Hepatocyte (in vitro differentiated cells): ENCODE measurements at places on chromosomes 6 and 20.
A peak's percentile ranks its signal among the peaks of the same experiment; 100 is the strongest.

DNA sequence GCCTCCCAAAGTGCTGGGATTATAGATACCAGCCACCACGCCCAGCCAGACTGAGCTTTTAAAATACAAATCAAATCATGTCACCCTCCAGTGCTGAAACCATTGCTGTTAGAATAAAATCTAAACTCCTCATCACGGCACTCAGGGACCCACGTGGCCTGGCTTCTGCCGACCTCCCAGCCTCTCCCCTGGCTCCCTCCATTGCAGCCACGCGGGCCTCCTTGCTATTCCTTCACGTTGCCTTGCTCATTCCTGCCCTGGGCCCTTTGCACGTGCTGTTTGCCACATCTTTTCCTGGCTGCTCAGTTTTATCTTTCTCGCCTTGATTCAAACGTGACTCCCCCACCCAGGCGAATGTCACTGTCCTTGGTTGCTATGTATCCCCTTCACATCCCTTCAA lies 244.6 kb downstream of the PREX1 start:
- DNase-seq, result no peak

- DNase-seq, result no peak
These were observed 27.3 kb downstream of the RIN2 start for GRCh38 chr20:19785173-19785982.

DNA sequence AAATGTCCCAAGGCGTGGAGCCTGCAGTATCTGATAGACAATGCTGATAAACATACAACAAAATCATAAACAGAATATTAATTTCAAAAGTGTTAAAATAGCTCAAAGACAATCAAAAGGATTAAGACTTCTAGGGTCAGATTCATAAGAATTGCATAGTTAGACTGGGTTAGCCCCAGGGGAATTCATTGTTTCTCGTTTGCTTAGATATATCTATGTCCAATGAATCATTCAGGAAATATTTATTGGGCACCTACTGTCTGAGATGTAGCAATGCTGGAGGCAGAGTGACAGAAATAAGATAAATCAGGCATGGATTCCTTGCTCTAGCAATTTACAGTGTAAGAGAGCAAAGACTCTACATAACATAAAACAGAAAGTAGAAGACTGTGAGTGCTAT lies 124.4 kb upstream of the PRL start:
- no peak for DNase-seq

- peak; percentile 84 for DNase-seq
These were observed 20.4 kb downstream of the MAFB start for GRCh38 chr20:40668449-40669228.

DNA sequence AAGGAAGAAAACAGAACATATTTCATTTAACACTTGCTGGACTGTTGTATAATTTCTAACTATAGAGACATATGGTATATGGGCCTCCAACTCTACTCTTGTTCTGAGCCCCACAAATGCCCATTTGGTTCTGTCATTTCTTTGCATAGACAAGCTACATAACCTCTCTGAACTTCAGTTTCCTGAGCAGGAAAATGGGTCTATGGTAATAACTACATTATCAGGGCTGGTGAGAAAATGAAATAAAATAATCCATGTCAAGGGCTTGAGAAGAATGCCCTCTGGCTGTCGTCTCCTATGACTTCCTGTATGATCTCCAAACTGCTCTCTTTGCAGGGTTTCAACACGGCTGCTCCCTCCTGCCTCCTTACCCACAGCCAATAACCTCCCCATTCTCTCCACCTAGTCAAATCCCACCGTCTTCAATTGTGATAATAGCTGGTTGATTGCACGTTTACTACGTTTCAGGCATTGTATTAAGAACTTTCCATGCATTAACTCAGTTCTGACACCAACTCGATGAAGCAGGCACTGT lies 12.0 kb downstream of the ZCCHC3 start:
- peak; percentile 45 for DNase-seq

GRCh38 chr6:68729377-68729903 lies 94.4 kb downstream of the ADGRB3 start:
- no peak for DNase-seq

GRCh38 chr6:85431271-85431670 lies 18.6 kb upstream of the NT5E start:
- DNase-seq, result no peak

DNA sequence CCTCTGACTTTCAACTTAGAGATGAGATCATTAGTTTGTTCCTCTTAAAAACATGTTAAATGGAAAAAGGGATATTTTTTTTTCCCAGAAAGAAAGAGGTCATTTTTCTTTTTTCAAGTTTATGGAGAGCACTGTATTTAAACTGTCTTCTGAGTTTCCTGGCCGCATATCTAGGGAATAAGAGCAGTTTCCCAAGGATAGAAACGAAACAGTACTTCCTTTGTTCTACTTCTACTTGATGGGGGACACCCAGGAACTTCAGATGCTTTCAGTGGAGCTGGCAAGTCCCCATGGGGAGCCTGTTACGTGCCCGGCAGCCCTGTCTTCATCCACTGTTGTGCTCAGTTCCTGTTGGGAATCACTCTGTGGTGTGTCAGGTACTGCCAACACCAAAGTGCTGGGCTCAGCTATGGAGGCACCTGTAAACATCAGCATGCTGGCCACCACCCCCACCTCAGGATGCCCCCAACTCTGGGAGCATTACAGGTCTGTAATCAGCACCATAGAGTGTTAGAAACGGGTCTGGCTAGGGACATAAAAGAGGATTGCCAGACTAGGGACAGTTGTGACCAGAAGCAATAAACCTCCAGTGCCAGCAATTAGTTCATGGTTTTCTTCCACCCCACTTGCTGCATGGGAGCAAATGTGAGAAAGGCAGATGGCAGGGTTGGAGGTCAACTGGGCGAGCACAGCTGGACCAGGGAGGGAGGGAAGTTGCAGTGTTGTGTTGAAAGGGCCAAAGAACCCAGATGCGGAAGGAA lies 221.7 kb upstream of the ECI2 start:
- DNase-seq, result no peak

GRCh38 chr6:159194421-159194820 lies 25.2 kb downstream of the FNDC1 start:
- no peak for DNase-seq

DNA sequence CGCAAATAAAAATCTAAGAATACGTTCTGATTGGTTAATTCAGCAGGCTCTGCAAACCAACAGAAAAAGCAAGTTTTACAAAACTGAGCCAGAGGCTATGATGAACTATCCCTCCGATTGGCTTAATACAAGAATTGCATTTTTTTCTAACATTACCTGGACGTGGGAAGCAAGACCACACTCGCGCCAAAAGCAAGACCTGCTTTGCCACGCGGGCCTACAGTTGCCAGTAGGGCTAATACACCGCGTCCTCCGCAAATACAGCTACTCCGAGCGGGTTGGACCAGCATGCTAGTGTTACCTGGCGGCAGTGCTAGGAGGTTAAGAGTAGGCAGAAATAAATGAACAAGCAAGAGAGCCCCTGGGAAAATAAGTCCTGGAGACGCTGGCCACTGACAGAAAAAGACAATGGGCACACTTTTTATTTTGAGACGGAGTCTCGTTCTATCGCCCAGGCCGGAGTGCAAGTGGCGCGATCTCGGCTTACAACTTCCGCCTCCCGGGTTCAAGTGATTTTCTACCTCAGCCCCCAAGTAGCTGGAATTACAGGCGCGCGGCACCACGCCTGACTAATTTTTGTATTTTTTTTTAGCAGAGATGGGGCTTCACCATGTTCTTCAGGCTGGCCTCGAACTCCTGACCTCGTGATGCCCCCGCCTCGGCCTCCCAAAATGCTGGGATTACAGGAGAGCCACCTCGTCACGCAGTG lies 131.9 kb upstream of the BTN3A2 start:
- no peak for DNase-seq

DNA sequence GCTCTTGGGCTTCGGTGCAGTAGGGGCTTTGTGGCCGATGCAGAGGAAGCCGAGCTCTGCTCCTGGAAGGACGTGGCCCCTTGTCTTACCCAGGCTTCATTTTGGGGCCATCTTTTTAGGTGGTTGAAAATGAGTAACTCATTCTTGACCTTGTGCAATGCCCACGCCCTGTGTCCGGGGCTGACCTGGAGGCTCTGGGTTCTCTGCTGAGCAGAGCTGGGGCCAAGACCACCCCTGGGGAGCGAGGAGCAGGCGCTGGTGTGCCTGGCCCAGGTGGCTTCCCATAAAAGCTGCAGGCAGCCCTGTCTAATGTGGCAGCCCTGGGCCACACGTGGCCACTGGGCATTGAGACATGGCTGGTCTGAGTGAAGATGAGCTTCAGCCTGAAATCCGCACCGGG lies 25.7 kb downstream of the NTSR1 start:
- DNase-seq, result no peak

DNA sequence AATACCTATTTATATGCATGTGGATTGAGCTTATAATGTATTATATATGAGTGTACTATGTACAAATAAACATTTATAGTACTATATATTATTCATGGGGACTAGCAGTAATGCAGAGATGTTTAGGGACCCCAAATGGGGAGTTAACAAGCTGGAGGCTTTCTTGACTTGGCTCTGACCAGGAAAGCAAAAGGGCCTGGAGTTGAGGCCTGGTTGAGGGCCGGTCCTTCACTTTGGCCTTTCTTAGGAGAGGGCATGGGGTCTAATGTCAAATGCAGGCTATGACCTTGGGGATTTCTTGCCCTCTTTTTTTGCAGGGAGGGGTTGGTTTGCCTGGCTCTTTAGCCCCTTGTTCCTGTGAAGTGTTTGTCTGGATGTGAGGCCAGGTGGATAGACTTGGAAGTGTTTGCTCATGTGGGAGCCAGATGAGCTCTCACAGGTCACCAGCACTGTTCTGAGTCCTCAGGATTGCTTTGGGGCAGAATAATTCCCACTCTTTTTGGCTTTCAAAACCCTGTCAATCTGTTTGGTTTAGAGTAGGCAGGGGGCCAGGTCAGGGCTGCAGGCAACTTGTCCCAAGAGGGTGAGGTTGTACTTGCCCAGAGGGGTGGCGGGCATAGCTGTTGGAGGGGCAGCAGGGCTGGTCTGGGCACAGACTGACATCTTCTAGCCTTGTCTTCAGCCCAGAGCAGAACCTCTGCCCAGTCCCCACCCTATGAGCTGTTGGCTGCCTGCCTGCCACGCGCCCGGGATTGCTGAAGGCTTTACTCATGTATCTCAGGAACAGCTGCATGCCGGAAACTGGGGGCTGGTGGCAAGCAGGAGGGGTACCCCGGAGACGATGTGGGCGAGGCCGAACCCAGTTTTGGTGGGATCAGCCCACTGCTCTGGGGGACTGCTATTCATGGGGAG lies 14.6 kb downstream of the TJAP1 start:
- no peak for DNase-seq

DNA sequence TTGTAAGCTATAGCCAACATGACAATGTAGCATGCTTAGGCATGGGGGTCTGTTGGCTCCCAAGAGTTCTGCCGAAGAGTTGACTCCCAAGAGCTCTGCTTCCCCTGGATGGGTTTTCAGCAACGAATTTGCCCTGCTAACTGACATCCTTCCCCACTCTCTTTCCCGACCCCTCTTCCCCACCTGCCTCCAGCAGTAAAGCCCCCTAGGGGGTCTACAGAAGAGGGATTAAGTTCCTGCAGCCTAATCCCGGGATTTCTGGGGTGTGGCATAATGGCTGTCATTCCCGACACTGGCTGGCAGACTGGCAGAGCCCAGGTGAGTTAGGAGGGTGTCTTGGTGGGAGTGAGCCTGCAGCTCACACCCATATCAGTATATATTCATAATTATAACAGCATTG lies 121.0 kb upstream of the ZNF184 start:
- no peak for DNase-seq

GRCh38 chr20:46308258-46309157 lies at the start of gene CDH22:
CDH22 (minus strand) TSS chr20:46308498; CDS start chr20:46251294, 57,204 bp downstream.
- DNase-seq, result peak; percentile 74

DNA sequence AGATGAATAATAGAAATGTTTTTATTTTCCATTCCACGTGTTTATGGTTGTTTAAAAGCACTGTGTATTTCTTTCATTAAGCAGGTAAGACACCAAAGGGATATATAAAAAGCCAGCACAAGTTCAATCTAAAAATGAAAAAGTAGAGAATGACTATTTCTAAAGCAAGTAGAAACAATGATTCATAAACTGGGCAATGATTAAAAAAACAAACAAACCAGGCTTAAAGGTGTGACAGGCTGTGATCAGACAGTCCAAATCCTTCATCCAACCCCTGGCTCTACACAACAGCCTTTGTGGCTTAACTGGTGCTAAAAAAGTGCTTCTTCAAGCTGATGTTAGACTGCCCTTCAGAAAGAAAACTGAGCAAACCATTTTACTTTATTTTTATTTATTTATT lies 45.7 kb upstream of the TSHZ2 start:
- no peak for DNase-seq

- no peak for DNase-seq
These were observed 36.2 kb upstream of the NANP start for GRCh38 chr20:25659999-25660398.

DNA sequence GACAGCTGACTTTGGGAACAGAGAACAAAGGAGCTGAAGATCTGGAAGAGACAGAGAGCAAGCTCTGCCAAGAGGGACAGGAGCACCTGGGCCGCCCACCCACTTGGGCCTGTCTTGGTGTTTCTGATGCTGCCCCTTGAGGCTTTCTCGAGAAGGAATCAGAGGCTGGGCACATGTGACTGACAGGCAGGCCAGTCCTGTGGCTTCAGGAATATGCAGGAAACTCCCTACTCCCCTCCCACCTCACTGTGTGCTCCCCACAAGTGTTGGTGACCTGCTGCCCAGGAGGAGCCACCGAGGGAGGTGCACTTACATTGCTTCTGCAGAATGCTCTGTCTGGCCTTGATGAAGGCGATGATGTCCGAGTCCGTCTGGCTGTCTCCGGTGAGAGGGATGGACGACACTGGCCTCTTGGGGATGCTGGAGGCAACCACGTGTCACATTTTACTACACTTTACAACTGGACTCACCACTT lies 20.9 kb upstream of the KCNK16 start:
- no peak for DNase-seq

DNA sequence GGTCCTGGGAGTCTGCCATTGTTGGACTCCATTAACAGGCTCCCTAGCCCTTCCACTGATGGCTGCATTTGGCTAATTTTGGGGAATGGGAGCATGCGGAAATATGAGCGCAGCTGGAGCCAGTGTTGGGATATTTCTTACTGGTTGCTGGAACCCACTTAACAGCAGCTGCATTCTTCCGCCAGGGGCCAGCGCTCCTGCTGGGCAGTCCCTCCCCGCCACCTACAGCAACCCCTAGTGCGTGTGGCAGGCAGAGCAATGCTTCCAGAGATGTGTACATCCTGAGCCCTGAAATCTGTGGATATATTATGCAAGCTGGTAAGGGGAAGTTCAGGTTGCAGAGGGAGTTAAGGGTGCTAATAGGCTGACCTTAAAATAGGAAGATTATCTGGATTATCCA lies 16.4 kb downstream of the CST8 start:
- DNase-seq, result no peak

DNA sequence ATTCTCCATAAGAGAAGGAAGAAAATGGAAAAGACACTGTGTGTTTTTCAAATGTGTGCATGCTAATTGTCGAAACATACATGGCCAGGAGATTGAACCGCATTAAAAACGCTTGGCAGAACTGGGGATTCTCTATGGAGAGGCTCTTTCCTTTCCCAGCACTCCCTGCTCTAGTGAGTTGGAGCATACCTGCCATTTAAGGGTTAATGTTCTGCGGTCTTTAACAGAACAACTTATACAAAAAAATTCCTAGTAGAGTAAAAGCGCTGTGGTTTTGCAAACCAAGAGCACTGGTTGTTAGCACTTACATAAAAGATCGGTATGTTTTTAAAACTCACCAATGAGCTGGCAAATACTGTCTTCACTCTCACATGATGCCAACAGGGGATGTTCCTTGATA lies 1.5 kb downstream of the TAGAP start:
- no peak for DNase-seq
